ENCODE measurements at places on chromosomes 1 and 21. TPM values are rescaled to one million over a fixed set of nuclear protein-coding genes. Genes with fewer than 3 reads are reported as not detected.

DNA sequence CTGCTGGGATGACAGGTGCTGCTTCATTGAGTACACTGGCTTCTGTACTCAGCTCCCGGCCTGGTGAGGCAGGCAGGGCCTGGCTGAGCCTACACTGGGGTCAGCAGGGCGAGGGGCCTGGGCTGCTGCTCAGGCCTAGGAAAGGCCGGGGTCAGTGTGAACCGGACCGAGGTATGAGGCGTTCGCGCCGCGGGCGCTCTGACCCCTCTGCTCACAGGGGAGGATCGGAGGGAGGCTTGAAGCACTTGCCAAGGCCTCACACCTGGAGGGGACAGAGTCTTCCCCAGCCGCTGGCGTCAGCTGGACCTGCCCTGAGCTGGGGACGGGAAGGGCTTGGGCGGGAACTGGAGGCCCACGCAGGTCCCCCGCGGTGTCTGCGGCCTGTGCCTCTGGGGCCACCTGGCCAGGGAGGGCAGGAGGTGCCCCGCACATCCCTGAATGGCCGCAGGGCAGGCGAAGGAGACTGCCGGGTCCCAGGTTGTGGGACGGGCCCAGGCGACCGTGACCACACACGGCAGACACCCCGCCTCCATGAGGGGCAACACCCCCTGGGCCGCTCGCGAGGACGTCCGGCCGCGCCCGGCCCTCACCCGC lies 466 bp downstream of the PEX10 start:
- H3K36me3 ChIP-seq = peaks cover 7% of the 10 kb centered on the region
- H3K4me3 ChIP-seq = peak overlapping the region; percentile 75
- H3K27me3 ChIP-seq = no peaks in the 10 kb centered on the region
- DNase-seq = peak; percentile 14
- H3K4me1 ChIP-seq = peaks cover 8% of the 10 kb centered on the region

DNA sequence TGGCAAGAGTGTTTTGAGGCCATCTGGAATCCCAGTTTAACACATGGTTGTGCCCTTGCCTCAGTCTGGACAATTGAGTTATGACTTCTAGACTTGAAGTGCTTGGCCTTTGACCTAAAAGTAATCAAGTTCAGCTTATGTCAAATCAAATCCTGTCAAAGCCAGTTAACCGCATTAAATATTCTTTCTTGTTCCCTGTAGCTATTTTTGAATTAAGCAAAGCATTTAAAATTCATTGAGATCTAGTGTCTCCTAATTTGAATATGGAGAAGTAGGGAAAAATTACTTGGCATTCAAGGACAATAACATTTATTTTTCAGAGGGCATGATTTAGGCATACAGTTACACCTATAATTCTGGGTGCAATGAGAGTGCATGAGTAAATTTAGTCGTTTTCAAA lies 32.1 kb downstream of the MDM4 start:
- DNase-seq = no peak
- no peak overlapping the region for H3K27ac ChIP-seq
- H3K27me3 ChIP-seq = no peaks in the 10 kb centered on the region
- H3K4me1 ChIP-seq = peaks cover 22% of the 10 kb centered on the region
- no peak overlapping the region for H3K4me3 ChIP-seq
- H3K36me3 ChIP-seq = peaks cover 99% of the 10 kb centered on the region

GRCh38 chr1:6962478-6962995 lies 177.3 kb downstream of the CAMTA1 start:
- DNase-seq = no peak
- no peak overlapping the region for H3K27ac ChIP-seq
- H3K4me1 ChIP-seq = peaks cover 7% of the 10 kb centered on the region
- no peak overlapping the region for H3K4me3 ChIP-seq
- no peaks in the 10 kb centered on the region for H3K36me3 ChIP-seq

DNA sequence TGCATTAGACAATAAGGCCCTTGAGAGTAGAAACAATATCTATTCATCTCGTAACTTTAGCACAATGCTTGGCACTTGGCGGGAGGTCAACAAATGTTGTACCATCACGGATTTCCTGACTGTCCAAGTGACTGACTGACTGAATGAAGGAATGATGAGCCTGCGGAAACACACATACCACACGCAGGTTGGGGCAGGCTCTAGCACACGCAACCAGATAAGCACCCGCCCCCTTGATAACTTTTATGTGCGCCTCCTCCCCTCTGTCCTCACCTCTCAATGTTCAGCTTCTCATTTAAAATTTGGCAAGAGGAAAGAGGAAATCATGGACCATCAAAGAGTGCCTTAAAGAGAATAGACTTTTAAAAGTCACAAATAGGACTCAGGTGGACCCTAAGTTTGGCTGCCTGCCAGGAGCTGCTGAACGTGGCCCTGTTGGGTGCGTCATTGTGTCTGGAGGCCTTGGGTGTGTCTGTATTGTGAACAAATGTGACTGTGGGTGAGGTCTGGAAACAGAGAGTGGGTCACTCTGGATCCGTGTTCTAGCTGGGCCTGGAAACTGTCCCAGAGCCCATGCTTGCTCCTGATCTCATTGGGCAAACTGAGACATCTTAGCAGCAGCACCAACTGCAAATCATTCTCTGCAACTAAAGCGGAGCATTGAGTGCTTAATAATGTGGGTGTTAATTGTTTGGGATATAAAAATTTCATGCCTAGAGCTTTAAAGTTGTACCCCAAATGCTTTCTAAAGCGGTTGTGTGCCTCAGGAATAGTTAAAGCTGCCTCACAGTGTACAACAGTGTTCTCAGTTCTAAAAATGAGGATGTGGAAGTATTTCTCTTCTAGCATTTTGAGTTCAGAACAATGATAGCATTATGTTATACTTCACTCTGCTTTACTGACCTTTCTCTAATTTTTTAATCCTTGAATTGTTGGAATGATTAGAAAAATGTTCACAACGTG lies 47.6 kb upstream of the ABCG1 start:
- peak overlapping the region; percentile 33 for H3K4me3 ChIP-seq
- H3K27me3 ChIP-seq = no peaks in the 10 kb centered on the region
- DNase-seq = peak; percentile 88
- no peaks in the 10 kb centered on the region for H3K36me3 ChIP-seq
- H3K4me1 ChIP-seq = peaks cover 23% of the 10 kb centered on the region
- H3K27ac ChIP-seq = peak overlapping the region; percentile 90

- H3K36me3 ChIP-seq = no peaks in the 10 kb centered on the region
- H3K4me1 ChIP-seq = peaks cover 26% of the 10 kb centered on the region
- no peak overlapping the region for H3K4me3 ChIP-seq
- peak overlapping the region; percentile 50 for H3K27ac ChIP-seq
- no peaks in the 10 kb centered on the region for H3K27me3 ChIP-seq
- peak; percentile 71 for DNase-seq
These were observed 110.5 kb upstream of the COA6 start for GRCh38 chr1:234262754-234263105.

- H3K36me3 ChIP-seq = no peaks in the 10 kb centered on the region
- peak; percentile 56 for DNase-seq
- H3K27me3 ChIP-seq = no peaks in the 10 kb centered on the region
- no peak overlapping the region for H3K4me3 ChIP-seq
These were observed 13.0 kb upstream of the SLC35A3 start for GRCh38 chr1:99956755-99957154.

Gene CACNA1S
- not detected for total RNA-seq

DNA sequence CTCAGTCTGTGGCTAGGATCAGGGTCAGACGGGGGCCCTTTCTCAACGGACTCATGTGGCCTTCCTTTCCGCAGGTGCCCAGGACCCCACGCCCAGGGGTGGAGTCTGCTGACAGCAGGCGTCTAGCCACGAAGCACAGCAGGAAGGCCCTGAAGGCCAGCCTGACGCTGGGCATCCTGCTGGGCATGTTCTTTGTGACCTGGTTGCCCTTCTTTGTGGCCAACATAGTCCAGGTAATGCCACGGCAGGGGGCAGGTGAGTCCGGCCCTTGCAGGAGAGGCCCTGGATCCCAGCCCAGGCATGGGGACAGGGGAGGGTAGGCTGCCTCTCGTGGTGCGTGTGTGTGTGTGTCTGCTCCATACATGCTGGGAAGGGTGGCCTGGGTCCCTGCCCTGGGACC lies 13.8 kb downstream of the HTR6 start:
- H3K27ac ChIP-seq = no peak overlapping the region
- no peak for DNase-seq
- peaks cover 17% of the 10 kb centered on the region for H3K4me1 ChIP-seq
- no peak overlapping the region for H3K4me3 ChIP-seq

- H3K27me3 ChIP-seq = no peaks in the 10 kb centered on the region
- peak; percentile 85 for DNase-seq
- H3K27ac ChIP-seq = peak overlapping the region; percentile 9
- peaks cover 14% of the 10 kb centered on the region for H3K4me1 ChIP-seq
- no peaks in the 10 kb centered on the region for H3K36me3 ChIP-seq
These were observed 167.2 kb downstream of the CYYR1 start for GRCh38 chr21:26405735-26406361.

GRCh38 chr1:3459051-3459908 lies 4.8 kb downstream of the ARHGEF16 start:
- H3K36me3 ChIP-seq = no peaks in the 10 kb centered on the region
- no peak for DNase-seq
- no peak overlapping the region for H3K4me3 ChIP-seq
- H3K27me3 ChIP-seq = no peaks in the 10 kb centered on the region
- no peak overlapping the region for H3K27ac ChIP-seq
- H3K4me1 ChIP-seq = no peaks in the 10 kb centered on the region

- H3K27me3 ChIP-seq = no peaks in the 10 kb centered on the region
- H3K4me3 ChIP-seq = no peak overlapping the region
- H3K36me3 ChIP-seq = peaks cover 6% of the 10 kb centered on the region
- H3K27ac ChIP-seq = no peak overlapping the region
- DNase-seq = peak; percentile 34
These were observed 9.3 kb downstream of the SLC25A24 start for GRCh38 chr1:108190686-108191416.

- DNase-seq = no peak
- H3K27ac ChIP-seq = no peak overlapping the region
- no peak overlapping the region for H3K4me3 ChIP-seq
These were observed 20.0 kb upstream of the CDCA8 start for GRCh38 chr1:37672136-37672870.

DNA sequence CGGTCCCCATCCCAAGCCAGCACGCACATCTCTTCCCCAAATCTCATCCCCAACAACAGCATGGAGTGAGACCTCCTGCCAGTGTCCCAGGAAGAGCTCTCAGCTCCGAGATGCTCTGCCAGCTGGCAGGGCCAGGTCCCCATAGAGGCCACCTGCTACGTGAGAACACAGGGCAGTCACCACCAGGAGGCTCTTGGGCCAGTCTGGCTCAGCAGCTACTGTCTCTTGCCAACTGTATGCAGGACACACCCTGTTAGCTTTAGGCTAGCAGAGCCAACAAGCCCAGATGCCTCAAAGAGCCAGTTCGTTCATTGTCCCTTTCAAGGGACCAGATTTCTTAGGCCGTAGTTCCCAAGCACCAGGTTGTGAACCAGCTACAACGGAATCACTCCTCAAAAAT lies 36.9 kb downstream of the FBXO2 start:
- H3K4me1 ChIP-seq = no peaks in the 10 kb centered on the region
- no peak for DNase-seq
- H3K27me3 ChIP-seq = peaks cover 51% of the 10 kb centered on the region
- H3K4me3 ChIP-seq = no peak overlapping the region
- no peak overlapping the region for H3K27ac ChIP-seq

Gene RRP15
- total RNA-seq = 83.1 TPM

Gene LAMB3
- 1,572 TPM for total RNA-seq

- H3K36me3 ChIP-seq = no peaks in the 10 kb centered on the region
- H3K4me3 ChIP-seq = no peak overlapping the region
- no peak for DNase-seq
These were observed 25.0 kb downstream of the C4BPA start for GRCh38 chr1:207129053-207129452.

GRCh38 chr1:11923069-11923826 lies 3.0 kb downstream of the KIAA2013 start:
- H3K36me3 ChIP-seq = peaks cover 45% of the 10 kb centered on the region
- DNase-seq = no peak
- no peaks in the 10 kb centered on the region for H3K27me3 ChIP-seq
- H3K27ac ChIP-seq = no peak overlapping the region
- H3K4me1 ChIP-seq = peaks cover 38% of the 10 kb centered on the region

- H3K4me3 ChIP-seq = no peak overlapping the region
- no peak for DNase-seq
- H3K36me3 ChIP-seq = peaks cover 55% of the 10 kb centered on the region
These were observed 82.5 kb upstream of the MPC2 start for GRCh38 chr1:168019407-168019806.

DNA sequence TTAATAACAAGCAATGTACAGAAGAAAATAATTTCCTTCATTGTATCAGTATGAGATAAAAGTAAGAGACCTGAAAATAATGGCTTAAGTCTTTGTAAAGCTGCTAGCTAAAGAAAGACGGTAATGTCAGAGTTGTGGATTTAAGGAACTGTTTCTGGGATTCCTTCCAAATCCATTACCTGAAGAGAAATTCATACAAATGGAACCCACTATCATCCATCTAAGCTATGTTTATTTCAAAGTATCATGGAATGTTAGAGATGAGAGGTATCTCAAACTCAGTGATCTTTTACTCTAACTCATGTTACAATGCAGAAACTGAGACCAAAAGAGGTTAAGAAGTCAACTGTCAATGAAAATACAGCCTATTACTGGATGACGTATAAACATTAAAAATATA lies 197.7 kb downstream of the DENND1B start:
- H3K4me3 ChIP-seq = no peak overlapping the region
- no peak overlapping the region for H3K27ac ChIP-seq
- peaks cover 27% of the 10 kb centered on the region for H3K36me3 ChIP-seq
- H3K27me3 ChIP-seq = no peaks in the 10 kb centered on the region

Gene C1orf21
- 23.2 TPM for total RNA-seq

Gene SLC6A17
- not detected for total RNA-seq

DNA sequence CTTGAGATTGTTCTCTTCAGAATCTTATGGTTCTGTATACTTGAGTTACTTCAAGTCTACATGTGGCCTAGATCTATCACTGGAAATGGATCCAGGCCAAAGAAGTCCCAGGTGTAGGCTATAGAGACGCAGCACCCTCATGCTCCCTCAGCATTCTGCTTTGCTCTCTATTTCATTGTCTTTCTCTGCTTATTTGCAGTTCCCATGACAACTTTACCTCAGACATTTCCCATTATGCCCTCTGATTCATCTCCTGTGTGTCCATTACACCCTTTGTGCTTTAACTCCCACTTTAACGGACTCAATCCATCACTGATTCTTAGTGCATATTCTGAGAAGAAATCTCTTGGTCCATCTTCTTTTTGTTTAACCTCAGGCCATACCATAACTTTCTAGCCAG lies 236.9 kb upstream of the NRIP1 start:
- DNase-seq = no peak
- H3K4me1 ChIP-seq = no peaks in the 10 kb centered on the region
- H3K27me3 ChIP-seq = no peaks in the 10 kb centered on the region
- no peak overlapping the region for H3K27ac ChIP-seq
- H3K36me3 ChIP-seq = no peaks in the 10 kb centered on the region

GRCh38 chr1:169109561-169110134 lies 3.2 kb downstream of the ATP1B1 start:
- H3K27ac ChIP-seq = peak overlapping the region; percentile 96
- no peaks in the 10 kb centered on the region for H3K27me3 ChIP-seq
- H3K36me3 ChIP-seq = peaks cover 34% of the 10 kb centered on the region
- DNase-seq = peak; percentile 94
- H3K4me1 ChIP-seq = peaks cover 63% of the 10 kb centered on the region

Gene MYOM3
- 0.05 TPM for total RNA-seq

Gene ARTN
- total RNA-seq = 1.9 TPM

Measured in MCF 10A (cell line).